ENCODE measurements at places on chromosomes 1 and 21. TPM values are rescaled to one million over a fixed set of nuclear protein-coding genes. Genes with fewer than 3 reads are reported as not detected.

Gene SAMD13
- total RNA-seq, result 0.65 TPM

Gene AMY1C
- not detected for total RNA-seq

Gene KCNA2
- total RNA-seq, result 0.08 TPM

Gene MTARC1
- total RNA-seq, result 9.7 TPM

Gene GBP5
- total RNA-seq, result 0.03 TPM

Gene AGMAT
- total RNA-seq, result 5.4 TPM

Gene GPR37L1
- total RNA-seq, result 0.19 TPM

Gene ST6GALNAC3
- total RNA-seq, result 0.47 TPM

Gene VCAM1
- 0.08 TPM for total RNA-seq

Gene CLCA2
- total RNA-seq, result not detected

Gene OR2T33
- total RNA-seq, result not detected

Gene LCE3D
- total RNA-seq, result 0.60 TPM

Gene TMPRSS2
- total RNA-seq, result not detected

Gene PUSL1
- 17.0 TPM for total RNA-seq

Gene MCOLN2
- 2.8 TPM for total RNA-seq

Gene ATP1A2
- total RNA-seq, result 0.08 TPM

Gene PTPN7
- not detected for total RNA-seq

Gene BPNT1
- total RNA-seq, result 21.8 TPM

Gene NID1
- total RNA-seq, result 8.1 TPM

Gene E2F2
- total RNA-seq, result 2.5 TPM

Gene CD48
- not detected for total RNA-seq

Gene SPRR5
- total RNA-seq, result not detected

Gene CNTN2
- 0.01 TPM for total RNA-seq

Gene KLHDC7A
- total RNA-seq, result 1.3 TPM

Gene CRYAA
- not detected for total RNA-seq

Gene SMAP2
- total RNA-seq, result 9.5 TPM

Gene C2CD4D
- not detected for total RNA-seq

Gene GJA4
- not detected for total RNA-seq

Gene CDC20
- total RNA-seq, result 200 TPM

Gene PTPN14
- 9.8 TPM for total RNA-seq

Gene OR2L3
- not detected for total RNA-seq

Gene SPRR2F
- not detected for total RNA-seq
